ENCODE measurements at places on chromosomes 2 and 18.

GRCh38 chr2:42939411-42940206 lies 147.2 kb upstream of the HAAO start:
- no peak for DNase-seq

DNA sequence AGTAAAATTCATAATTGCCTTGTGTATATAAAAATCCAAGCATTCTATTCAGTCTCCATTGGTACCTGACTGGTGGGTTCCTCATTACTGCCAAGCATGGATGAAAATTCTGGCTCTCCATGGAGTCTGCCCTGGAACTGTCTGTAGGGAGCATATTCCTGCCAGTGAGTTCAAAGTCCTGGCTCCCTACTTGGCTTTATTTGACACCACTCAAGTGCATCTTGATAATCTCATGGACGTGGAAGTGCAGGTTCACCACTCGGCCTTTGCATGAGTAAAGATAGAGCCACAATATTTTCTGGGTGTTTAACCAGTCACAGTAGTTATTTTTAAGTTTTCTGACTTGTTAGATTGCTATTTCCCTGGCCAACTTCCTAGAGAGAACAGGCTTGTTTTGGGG lies 63.5 kb downstream of the CNTNAP5 start:
- no peak for DNase-seq

GRCh38 chr2:23452853-23453420 lies 68.0 kb downstream of the KLHL29 start:
- peak; percentile 4 for DNase-seq

DNA sequence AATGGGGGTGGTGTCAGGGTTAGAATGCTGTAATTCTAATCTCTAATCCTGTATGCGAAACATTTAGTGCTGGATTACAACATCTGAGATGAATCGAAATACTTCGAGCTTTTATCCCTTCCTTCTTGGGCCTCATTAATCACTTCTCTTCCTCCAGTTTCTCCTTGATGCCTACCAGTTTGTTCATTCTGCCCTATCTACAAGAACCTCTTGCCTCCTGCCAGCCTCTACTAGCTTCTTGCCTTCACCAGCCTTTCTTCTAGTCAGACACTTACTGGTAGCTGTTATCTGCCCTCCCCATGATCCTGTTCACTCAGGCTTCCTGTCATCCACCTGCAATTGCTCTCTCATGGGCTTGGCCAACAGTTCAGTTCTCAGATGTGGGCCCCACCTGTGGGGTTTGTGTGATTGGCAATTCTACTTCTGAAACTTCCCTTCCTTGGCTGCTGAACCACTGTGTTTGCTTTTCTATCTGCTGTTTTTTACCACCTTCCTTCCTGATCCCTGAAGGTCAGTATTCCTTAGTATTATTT lies 15.4 kb upstream of the FARP2 start:
- no peak for DNase-seq

GRCh38 chr2:178482437-178482836 lies 2.2 kb downstream of the PLEKHA3 start:
- no peak for DNase-seq

GRCh38 chr2:74886811-74887210 lies 52.9 kb downstream of the HK2 start:
- DNase-seq: no peak

GRCh38 chr18:70558371-70558770 lies 269.5 kb downstream of the SOCS6 start:
- no peak for DNase-seq

DNA sequence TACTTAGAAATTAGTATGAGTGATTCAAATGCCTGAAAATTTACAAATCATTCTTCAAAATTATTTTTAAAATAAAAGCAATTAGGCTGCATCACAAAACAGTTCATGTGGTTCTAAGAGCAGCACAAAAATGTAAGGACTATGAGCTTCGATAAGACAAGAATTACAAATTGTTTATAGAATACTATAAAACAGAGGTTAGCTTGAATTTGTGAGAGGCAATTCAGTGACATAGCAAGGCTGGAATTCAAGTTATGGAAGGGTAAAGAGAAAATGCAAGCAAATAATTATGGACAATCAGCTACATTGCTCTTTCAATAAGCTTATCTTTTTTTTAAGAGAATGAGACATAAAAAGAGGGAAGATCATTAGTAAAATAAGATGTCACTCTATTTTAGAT lies 7.1 kb upstream of the XIRP2 start:
- no peak for DNase-seq

DNA sequence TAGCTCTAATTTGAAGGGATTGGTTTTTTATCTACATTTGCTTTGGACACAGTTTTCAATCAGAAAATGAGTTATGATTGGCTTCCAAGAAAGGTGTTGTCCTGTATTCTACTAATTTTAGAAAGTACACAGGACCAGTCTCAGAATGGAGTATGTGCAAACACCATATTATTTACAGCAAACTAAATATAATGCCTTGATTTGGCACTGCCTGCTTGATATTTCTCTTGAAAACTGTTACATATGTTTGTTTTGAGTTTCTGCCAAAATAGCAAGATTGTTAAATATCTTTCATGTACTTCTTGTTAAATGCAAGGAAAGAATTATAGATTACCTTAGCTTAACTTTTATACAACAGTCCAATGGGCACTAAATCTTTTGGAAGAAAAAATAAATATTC lies 694.9 kb downstream of the KCNJ3 start:
- DNase-seq: no peak

- no peak for DNase-seq
Observed at GRCh38 chr2:185130685-185131084, 532.4 kb downstream of the ZNF804A start.

DNA sequence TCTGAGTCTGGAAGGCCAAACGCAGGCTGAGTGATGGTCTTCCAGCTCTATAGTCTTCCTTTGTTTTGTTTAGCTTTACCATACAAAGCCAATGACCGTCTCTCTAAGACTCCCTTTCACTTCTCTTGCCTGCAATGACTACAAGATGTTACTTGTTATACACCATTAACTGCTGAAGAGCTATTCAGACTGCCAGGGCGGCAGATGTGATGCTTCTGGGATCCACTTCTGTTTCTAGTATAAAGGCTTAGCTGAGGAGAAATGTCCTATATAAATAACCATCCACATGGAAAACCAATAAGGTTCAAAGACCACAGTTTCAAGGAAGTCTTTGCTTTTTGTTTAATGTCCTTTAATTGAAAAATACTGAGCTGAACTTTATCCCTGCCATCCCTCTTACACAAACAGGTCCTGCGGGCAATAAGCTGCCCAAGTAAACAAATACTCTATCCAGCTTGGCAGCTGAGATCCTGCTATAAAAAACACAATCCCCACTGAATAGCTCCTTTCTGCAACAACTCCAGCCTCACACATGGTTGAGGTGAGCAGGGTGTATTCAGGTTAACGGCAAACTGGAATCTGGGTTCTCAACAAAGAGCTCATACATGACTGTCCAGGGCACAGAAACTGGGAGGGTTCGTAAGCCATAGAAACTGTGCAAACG lies 124.6 kb downstream of the VIT start:
- DNase-seq: no peak

DNA sequence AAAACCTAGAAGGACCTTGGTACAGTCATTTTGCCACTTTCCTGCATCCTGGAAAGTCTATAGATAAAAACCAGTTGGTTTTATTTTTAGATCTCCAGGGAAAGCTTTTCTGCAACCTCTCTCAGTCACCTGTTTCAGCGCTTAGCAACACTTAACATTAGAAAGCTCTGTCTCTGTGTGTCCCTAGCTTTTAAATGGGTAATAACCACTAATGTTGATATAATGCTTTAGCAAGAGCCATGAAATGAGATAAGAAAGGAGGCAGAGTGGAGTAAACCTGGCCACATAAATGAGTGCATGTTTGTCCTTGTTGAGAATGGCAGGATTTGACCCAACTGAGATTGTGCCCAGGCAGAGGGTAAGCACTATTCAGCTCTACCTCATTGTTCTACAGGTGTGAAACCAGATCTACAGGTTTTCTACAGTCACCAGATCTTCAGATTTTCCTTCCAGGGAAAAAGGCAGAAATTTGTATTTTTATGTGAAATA lies 44.8 kb downstream of the MARCHF4 start:
- DNase-seq: no peak

GRCh38 chr2:221563270-221563985 lies 8.7 kb downstream of the EPHA4 start:
- no peak for DNase-seq

DNA sequence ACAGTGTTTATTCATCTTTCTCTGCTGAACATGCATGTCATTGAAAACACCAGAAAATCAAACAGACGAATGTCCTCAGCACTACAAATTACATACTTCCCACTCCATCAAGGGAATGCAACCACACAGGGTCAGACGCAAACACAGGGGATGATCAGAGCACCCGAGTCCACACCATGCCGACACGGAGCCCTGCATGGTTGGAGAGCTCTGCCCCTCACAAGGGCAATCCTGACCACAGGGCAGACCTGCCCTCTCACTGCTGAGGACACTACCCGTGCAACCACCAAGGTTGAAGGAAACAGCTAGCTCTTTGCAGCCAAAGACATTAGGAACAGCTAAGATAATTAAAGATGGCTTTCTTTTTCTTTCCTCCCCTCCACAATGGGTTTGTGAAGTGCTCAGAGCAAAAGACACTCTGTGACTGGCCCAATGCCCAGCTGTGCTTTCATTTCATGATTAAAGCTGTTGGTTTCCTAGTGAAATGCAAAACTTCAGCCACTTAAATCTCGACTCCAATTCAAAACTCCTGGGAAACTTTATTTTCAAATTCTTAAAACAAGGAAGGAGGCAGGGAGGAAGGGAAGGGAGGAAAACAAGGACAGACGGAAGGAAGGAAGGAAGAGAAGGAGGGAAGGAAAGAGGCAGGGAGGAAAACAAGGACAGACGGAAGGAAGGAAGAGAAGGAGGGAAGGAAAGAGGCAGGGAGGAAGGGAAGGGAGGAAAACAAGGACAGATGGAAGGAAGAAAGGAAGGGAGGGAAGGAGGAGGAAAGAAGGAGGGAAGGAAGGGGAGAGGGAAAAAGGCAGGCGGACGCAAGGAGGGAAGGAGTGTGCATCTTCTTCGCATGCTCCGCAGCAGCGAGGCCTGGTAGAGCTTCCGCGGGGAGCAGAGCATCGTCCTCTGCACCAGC lies 65.8 kb downstream of the NDUFA10 start:
- DNase-seq: no peak

DNA sequence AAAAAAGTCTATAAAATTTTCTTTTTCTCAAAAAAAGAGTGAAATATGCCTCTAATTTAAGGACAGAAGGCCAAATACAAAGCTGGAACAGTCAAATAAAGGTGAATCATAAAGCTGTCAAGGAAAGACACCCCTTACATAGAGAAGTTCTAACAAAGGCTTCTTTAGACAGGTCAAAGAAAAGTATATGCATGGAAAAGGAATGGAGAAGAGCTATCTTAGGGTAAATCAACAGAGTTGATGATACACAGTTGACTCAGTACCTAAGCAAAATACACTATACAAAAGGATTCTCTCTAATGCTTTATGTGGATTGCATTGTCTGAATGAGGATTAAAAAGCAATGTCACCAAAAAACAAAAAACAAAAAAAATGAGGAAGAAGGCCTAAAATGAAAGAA lies 214.8 kb downstream of the TXNL1 start:
- no peak for DNase-seq

DNA sequence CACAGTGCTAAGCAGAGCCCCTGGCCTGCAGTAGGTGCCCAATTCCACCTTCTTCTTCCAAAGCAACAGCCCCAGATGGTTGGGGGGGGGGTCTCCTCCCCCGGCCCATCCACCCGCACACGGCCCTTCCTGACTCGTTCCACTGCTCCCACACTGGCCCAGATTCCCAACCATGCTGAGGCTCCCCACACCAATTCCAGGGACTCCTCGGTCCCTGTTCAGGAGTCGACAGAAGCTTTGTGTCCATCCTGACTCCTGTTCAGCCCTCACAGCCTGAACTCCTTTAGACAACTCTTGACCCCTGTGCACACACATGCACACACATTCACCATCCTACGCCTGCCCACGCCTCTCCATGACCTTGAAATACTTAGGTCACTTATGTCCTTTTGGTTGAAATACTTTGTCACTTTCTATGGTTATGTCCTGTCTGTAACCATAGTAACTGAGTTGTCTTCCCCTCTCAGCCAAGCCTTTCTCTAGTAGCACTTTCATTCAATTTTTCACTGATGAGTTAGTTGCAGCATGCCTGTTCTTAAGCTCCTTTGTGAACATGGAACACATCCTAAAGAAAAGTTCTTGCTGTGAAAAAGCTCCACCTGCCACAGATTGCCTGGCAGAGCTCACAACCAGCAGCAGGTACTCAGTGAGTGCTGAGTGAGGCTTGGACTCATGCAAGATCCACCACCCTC lies 225.8 kb downstream of the SEPTIN10 start:
- no peak for DNase-seq

DNA sequence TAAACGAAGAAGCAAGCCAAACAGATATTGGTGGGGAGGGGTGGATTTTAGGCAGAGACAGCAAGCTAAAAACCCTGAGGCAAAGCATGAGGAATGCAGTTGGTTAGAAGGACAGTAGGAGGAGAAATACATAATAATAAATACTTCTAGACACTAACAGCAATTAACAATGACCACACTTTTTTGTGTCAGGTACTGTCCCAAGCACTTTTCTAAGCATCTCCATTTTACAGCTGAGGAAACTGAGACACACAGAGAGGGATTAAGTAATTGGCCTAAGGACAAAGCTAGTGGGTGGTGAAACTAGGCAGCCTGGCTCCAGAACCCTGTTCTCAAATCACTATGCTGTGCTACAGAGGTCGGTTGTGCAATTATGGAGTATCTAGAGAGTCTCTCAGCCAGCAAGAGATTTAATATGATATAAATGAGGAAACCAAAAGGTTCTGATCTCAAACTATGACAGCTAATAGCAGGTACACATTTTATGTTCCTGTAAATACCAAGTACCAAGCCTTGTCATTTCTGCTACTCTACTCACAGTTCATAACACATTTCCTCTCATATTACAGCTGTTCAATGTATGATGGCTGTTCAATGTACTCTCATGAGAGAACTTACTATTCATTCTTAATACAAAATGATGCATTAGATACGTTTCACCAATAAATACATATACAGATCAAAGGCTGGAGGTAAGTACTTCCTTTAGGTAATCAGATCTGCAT lies 5.3 kb downstream of the MAP4K3 start:
- no peak for DNase-seq
